Immature natural killer cell (primary cell): ENCODE measurements at places on chromosomes 6 and 20. TPM values are rescaled to one million over a fixed set of nuclear protein-coding genes. Genes with fewer than 3 reads are reported as not detected.

WFDC5 gene
- polyA plus RNA-seq, result not detected

PHACTR3 gene
- not detected for polyA plus RNA-seq

DNA sequence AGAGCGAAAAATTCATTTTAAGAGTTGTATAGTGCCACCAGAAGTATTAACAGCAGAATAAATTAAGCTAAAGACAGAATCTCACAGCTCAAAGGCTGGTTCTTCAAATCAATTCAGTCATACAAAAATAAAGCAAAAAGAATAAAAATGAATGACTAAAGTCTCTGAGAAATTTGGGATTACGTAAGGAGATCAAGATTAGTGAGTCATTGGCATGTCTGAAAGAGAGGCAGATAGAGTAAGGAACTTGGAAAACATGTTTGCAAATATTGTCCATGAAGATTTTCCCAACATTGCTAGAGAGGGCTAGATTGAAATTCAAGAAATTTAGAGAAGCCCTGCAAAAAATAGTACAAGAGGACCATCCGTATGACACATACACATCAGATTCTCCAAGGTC, 1413.9 kb upstream of the ADGRB3 start:
- no peaks in the 10 kb centered on the region for H3K36me3 ChIP-seq
- DNase-seq, result no peak
- H3K4me1 ChIP-seq, result no peaks in the 10 kb centered on the region
- H3K27ac ChIP-seq, result no peak overlapping the region
- H3K27me3 ChIP-seq, result no peaks in the 10 kb centered on the region

PARD6B gene
- 0.38 TPM for polyA plus RNA-seq

- H3K27ac ChIP-seq, result no peak overlapping the region
- H3K27me3 ChIP-seq, result no peaks in the 10 kb centered on the region
- no peak overlapping the region for H3K4me3 ChIP-seq
- DNase-seq, result no peak
- H3K4me1 ChIP-seq, result no peaks in the 10 kb centered on the region
These were observed 1295.6 kb upstream of the CITED2 start for GRCh38 chr6:140670021-140670420.

GRCh38 chr6:128520436-128521281, at the start of gene PTPRK:
Gene PTPRK, minus strand, starts transcription at chr6:128520599. Its CDS starts 241 bp downstream, at chr6:128520358.
- peaks cover 18% of the 10 kb centered on the region for H3K4me1 ChIP-seq
- peaks cover 4% of the 10 kb centered on the region for H3K36me3 ChIP-seq
- H3K4me3 ChIP-seq, result peak within 1 kb of the TSS; percentile 84
- H3K27me3 ChIP-seq, result peaks cover 18% of the 10 kb centered on the region

VSX1 gene
- polyA plus RNA-seq, result not detected

C6orf132 gene
- 0.10 TPM for polyA plus RNA-seq

DNA sequence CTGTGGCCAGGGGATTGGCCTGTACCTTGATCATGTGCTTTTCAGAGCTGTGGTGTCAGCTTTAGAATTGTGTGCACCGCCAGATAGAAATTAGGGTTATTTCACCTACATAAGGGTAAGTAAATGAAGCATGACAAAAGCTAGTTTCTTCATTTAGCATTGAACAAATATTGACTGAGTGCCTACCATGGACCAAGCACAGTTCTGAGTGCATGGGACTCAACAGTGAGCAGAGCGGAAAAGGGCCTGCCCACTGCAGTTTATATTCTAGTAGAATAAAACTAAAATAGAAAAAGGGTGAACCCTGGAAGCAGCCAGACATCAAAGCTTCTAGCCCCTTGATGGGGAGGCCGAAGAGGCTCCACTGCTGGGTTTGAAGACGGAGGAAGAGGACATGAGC, 25.6 kb downstream of the ECT2L start:
- no peaks in the 10 kb centered on the region for H3K36me3 ChIP-seq
- peaks cover 2% of the 10 kb centered on the region for H3K27me3 ChIP-seq
- no peak overlapping the region for H3K27ac ChIP-seq
- DNase-seq, result no peak

TTBK1 gene
- not detected for polyA plus RNA-seq

DNA sequence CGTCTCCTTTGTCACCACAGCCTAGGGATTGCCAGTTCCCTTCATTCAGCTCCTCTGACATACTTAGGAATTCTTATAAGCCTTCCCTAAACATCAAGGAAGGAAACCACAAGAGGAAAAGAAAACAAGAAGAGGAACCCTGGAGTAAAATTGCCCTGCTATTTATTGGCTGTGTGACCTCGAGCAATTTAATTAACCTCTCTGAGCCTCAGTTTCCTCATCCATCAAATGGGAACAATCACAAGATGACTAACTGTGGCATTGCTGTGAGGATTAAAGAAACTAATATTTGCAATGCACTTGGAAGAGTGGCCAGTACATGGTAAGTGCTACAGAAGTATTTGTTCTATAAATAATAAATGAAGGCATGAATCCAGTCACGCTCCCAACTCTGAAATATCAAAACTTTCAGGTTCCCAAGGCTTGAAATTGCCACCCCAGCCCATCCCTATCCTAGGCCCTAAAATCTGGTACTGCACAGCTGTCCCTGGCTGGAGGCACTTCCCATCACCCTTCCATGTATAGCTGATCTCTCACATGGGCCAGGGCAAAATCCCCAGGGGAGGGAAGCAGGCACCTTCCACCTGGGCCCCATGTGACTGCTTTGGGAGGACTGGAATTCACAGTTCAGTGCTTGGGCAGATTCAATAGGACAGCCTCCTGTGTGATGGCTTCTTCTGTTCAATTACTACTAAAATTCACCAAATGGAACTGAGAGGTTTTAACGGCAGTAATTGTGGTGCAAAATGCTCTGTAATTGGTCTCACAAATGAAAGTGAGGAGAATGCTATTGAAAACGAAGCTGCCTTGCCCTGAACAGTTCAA, 78.0 kb upstream of the MAFB start:
- peaks cover 9% of the 10 kb centered on the region for H3K27me3 ChIP-seq
- no peak overlapping the region for H3K4me3 ChIP-seq
- no peaks in the 10 kb centered on the region for H3K36me3 ChIP-seq
- no peak for DNase-seq
- H3K27ac ChIP-seq, result no peak overlapping the region
- H3K4me1 ChIP-seq, result no peaks in the 10 kb centered on the region

RBPJL gene
- polyA plus RNA-seq, result not detected

DNA sequence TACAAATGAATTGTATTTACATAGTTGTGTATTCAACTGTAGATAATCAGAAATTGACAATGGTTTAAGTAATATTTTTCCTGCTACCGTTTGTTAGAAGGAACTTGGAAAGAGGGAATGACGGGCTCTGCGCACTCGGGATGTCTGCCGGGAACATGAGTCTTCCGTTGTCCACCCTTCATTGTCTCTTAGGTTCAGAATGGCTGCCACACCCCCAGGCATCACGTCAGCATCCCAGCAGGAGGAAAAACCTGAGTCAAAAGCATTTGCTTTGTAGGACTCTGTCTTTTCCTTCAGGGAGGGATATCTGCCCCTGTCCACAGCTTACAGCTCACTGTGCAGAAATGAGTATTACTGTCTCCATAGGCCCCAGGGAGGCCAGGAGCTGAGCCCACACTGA, 331.2 kb downstream of the THBS2 start:
- H3K27me3 ChIP-seq, result peaks cover 7% of the 10 kb centered on the region
- no peak for DNase-seq
- peaks cover 29% of the 10 kb centered on the region for H3K4me1 ChIP-seq
- no peak overlapping the region for H3K27ac ChIP-seq
- H3K36me3 ChIP-seq, result no peaks in the 10 kb centered on the region

CST7 gene
- polyA plus RNA-seq, result 2,521 TPM

GRCh38 chr6:116881236-116881635, 4.2 kb downstream of the RFX6 start:
- no peak overlapping the region for H3K27ac ChIP-seq
- no peak overlapping the region for H3K4me3 ChIP-seq
- DNase-seq, result no peak
- H3K36me3 ChIP-seq, result no peaks in the 10 kb centered on the region

LPA gene
- not detected for polyA plus RNA-seq

CYP39A1 gene
- not detected for polyA plus RNA-seq

DNA sequence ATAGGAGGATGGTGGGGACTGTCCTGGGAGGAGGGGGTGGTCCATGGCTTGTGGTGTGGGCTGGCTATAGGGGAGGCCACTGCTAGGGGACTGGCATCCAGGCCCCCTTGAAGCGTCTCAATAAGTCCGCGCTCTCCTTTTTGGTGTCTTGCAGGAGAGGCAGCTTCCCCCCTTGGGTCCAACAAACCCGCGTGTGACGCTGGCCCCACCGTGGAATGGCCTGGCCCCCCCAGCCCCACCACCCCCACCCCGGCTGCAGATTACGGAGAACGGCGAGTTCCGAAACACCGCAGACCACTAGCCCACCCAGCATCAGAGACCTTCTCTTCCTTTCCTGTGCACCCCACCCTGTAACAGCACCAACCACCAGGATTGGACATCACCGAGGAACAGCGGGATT, 2.8 kb upstream of the ZBTB9 start:
- peaks cover 3% of the 10 kb centered on the region for H3K36me3 ChIP-seq
- H3K27ac ChIP-seq, result no peak overlapping the region
- no peak overlapping the region for H3K4me3 ChIP-seq
- H3K27me3 ChIP-seq, result peaks cover 7% of the 10 kb centered on the region
- H3K4me1 ChIP-seq, result peaks cover 33% of the 10 kb centered on the region

DNA sequence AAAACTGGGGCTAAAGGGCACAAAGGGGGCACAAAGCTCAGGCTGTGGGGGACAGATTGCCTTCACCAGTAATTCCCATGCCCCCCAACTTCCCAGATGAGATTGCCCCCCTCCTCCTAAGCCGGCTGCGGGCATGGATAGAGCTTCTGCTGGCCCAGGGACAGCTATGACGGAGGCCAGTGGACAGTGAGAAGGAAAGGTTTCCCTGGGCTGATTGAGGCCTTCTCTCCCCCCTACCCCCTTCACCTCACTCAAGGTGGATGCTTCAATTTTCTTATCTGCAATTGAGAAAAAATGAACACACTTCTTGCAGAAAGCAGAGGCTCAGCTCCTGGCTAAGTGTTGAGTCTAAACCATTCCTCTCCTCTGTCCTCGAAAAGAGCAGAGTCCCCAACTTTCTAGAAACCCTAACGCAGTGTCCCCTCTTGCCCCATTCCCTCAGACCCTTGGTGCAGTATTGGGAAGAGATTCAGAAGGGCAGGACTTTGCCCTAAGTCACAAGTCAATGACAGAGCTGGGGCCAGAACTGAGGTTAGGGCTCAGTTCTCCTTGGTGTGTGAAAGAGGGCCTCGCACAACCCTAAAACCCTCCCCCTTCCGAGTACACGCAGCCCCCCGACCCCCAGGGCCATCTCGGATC, 808 bp downstream of the SDC4 start:
- H3K27me3 ChIP-seq, result peaks cover 4% of the 10 kb centered on the region
- DNase-seq, result no peak
- no peaks in the 10 kb centered on the region for H3K36me3 ChIP-seq

GRCh38 chr20:22381812-22382416, 202.5 kb downstream of the FOXA2 start:
- H3K27ac ChIP-seq, result no peak overlapping the region
- no peak overlapping the region for H3K4me3 ChIP-seq
- no peak for DNase-seq
- H3K4me1 ChIP-seq, result no peaks in the 10 kb centered on the region

DNA sequence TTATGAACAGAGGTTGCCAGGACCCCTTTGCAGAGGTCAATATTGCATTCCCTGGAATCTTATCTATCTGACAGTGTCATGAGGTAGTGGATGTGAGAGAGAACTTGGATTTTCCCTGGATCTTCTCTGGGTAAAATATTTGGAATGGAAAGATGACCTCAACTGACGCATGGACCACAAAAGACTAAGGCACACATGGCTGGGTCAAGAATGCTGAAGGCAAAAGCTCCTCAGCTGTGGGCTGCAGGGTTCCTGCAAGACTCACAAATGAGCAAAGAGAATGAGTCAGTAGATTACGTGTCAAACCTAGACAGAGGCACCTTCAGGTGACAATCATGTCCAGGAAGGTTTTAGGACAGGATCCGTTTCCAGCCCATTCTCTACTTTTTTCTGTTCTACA, 484.0 kb downstream of the C6orf118 start:
- no peaks in the 10 kb centered on the region for H3K36me3 ChIP-seq
- no peak overlapping the region for H3K27ac ChIP-seq
- no peak for DNase-seq

CCN6 gene
- not detected for polyA plus RNA-seq

DNA sequence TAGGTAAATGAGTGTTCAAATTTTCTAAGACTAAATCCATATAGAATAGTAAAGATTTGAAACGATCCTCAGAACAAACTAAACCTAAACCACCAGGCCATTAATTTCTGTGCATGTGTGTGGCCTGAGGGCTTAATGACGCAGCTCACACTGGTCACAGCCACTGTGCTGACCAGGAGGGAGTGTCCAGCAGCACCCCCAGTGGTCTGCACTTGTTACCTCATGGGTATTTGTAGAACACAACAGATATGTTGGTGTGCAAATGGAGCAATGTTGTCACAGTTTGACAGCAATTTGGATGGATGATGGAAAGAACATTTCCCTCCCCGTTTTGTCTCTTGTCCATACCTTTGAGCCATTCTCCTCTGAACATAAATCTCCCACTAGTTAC, 122.4 kb upstream of the EXOC2 start:
- peaks cover 2% of the 10 kb centered on the region for H3K4me1 ChIP-seq
- no peaks in the 10 kb centered on the region for H3K36me3 ChIP-seq
- no peak overlapping the region for H3K27ac ChIP-seq
- no peak for DNase-seq
- H3K27me3 ChIP-seq, result no peaks in the 10 kb centered on the region

ZSCAN23 gene
- not detected for polyA plus RNA-seq

DDRGK1 gene
- 63.1 TPM for polyA plus RNA-seq

DNA sequence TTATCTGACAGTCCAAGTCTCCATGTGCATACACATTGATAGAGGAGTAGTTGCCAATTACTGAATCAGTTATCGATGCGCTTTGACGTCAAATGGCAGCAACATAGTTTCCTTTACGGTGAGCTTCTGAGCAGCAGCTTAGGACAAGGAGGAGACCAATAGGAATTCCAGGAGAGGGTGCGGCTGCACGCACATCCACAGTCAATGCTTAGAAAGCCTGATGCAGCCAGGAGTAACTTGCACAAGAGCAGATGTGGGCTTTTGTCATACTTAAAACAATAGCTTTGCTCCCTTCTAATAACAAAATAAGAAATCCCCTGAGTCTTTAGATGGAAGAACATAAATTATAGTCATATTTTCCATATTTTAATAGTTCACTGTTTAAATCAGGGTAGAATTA, 442.1 kb downstream of the BCKDHB start:
- no peaks in the 10 kb centered on the region for H3K36me3 ChIP-seq
- no peak overlapping the region for H3K27ac ChIP-seq
- H3K27me3 ChIP-seq, result no peaks in the 10 kb centered on the region
- no peaks in the 10 kb centered on the region for H3K4me1 ChIP-seq

GRCh38 chr6:106308985-106309384, 16.6 kb downstream of the ATG5 start:
- DNase-seq, result no peak
- H3K36me3 ChIP-seq, result peaks cover 16% of the 10 kb centered on the region
- H3K4me3 ChIP-seq, result no peak overlapping the region
